Activated CD4-positive, alpha-beta T cell treated with anti-CD3 and anti-CD28 coated beads for 1 hour (primary cell): ENCODE measurements at places on chromosomes 16 and 17.

DNA sequence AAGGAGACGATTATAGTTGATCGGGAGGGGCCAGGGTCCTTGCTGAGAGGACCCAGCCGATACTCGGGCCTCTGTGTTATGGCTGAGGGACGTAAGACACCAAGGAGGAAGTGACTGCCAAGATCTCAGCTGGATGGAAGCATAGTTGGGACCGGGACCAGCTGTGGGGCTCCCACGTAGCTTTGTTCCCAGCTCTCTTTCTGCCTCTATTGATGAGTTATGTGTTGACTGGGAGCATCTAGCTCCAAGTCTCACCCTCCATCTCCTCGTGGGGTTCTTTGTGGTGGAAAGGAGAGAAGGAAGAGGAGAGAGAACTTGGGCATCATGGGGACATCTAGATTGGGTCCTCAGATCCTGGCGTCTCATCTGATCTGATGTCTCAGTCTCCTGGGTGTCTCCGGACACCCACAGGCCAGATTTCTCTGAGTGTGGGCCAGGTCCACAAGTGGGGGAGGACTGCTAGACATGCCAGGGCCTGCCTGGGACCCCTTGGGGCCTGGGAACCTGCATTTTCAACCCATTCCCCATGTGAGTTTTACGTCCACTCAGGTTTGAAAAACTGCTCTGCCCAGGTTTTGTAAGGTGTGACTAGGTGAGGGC is 1.0 kb downstream of the MGRN1 start:
- no peak for DNase-seq

- no peak for DNase-seq
Observed at GRCh38 chr17:41474863-41475262, 6.1 kb downstream of the KRT35 start.

- DNase-seq, result no peak
Observed at GRCh38 chr17:31067691-31068184, 27.0 kb upstream of the NF1 start.

DNA sequence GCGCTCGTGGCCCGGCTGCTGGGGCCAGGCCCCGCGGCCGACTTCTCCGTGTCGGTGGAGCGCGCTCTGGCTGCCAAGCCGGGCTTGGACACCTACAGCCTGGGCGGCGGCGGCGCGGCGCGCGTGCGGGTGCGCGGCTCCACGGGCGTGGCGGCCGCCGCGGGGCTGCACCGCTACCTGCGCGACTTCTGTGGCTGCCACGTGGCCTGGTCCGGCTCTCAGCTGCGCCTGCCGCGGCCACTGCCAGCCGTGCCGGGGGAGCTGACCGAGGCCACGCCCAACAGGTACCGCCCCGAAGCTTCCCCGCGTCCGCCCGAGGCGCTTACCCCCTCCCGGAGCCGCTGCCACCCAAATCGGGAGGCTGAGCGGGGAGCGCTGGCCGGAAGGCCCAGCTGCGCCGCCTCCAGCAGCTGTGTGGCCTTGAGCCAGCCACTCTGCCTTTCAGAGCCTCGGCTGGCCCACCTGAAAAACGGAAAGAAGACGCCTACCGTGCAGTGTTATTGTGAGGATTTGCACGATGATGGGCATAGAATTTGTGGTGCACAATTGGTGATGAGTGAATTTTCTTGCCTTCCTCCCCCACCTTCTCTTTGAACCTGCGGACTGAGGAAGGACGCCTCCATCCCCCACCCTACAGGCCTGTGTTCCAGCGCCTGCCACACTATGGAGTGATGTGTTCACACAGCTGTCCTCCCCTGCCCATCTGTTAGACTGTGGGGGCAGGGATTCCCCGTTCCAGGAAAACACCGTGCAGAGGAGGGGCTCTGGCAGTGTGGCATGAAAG is 523 bp downstream of the NAGLU start:
- peak; percentile 51 for DNase-seq

- DNase-seq, result no peak
Observed at GRCh38 chr16:13935408-13935807, 15.5 kb downstream of the ERCC4 start.

DNA sequence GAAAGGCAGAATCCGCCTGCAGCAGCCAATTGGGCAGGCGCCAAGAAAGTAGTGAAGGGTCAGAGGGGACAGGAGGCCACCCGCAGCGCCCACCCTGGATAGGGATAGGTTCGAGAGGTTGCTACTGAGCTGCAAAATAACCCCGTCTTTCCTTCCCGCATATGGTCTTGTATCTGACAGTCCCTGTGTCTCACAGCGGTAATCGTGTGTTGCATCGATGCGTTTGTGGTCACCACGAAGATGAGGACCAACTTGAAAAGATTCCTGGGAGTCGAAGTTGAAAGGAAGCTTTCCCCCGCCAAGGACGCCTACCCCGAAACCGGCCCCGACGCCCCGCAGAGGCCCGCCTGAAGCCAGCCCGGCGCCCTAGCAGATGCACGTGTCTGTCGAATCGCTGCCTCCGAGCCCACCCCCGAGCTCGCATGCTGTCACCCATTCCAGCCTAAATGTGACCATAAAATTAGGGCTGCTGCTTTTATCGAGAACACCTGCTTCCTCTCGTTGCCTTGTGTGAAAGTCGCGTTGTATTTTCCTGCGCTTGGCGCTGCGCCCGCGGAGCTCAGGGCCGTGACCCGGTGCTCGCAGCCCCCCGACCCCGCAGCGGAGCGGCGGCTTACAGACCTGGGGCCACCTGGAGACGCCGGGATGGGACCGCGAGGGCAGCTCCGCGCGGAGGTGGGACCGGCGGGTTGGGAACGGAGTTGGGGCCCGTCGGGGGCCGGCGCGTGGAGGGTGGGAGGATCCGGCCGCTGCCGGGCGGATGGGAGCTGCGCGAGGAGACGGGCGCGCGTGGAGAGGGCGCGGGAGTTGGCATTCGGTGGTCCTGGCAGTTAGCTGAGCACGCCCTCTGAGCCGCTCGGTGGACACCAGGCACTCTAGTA is at the start of gene CMTM2:
Gene CMTM2 (plus strand): TSS at position 813 of the 881 bp plus-strand sequence. CDS start 145 bp downstream, outside the sequence.
- DNase-seq, result no peak

DNA sequence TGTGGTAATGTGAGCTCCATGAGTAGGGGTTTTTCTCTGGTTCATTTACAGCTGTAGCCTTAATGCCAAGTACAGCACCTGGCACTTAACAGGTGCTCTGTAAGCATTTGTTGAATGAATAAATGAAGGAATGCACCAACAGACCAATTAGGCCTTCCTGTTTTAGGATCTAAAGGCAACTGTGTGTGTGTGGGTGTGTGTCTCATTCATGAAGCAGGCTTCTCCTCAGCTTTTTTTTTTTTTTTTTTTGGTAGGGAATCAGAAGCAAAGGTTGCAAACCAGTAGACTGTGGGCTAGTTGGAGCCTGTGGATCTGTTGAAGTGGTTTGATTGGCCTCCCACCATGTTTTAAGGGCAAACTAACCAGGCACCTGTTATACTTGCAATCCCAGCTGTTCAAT is 48.1 kb downstream of the HS3ST2 start:
- no peak for DNase-seq

DNA sequence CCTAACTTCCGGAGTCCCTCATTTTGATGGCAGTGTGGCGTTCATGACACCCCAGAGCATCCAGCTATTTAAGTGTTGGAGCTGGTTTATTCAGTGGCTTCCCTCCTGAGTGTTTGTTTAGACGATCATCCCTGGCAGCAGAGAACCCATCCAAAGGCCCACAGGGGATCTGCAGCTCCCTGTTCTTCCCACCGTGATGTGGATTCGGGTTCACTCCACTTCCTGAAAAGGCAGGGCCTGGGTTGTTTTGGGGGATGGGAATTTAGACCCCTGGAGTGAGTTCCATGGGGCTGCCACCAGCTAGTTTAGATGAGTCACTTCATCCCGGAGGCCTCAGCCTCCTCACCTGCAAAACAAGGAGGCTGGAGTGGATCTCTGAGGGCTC is 2.3 kb downstream of the KSR1 start:
- DNase-seq, result no peak

GRCh38 chr17:82752371-82753200 is 721 bp downstream of the TBCD start:
- no peak for DNase-seq

DNA sequence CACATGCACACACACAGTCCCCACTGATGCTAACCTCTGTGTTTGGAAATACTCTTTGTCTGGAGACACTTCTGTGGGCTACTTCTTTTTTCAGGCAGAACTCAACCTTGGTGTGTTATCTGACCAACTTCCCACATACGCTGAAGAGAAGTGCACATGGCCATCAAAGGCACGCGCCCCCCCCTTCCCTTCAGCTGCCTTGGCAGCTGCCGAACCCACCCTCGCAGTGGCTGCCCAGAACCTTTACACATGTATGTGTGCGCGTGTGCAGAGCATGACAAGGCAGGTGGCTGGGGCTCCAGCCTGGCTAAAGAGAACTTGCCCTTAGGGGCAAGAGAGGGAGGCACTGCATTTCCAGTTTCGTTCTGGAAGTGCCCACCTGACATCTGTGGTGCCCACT is 3.9 kb downstream of the RAPGEFL1 start:
- DNase-seq, result no peak

GRCh38 chr16:55943267-55943666 is 68.1 kb upstream of the CES5A start:
- DNase-seq, result no peak

DNA sequence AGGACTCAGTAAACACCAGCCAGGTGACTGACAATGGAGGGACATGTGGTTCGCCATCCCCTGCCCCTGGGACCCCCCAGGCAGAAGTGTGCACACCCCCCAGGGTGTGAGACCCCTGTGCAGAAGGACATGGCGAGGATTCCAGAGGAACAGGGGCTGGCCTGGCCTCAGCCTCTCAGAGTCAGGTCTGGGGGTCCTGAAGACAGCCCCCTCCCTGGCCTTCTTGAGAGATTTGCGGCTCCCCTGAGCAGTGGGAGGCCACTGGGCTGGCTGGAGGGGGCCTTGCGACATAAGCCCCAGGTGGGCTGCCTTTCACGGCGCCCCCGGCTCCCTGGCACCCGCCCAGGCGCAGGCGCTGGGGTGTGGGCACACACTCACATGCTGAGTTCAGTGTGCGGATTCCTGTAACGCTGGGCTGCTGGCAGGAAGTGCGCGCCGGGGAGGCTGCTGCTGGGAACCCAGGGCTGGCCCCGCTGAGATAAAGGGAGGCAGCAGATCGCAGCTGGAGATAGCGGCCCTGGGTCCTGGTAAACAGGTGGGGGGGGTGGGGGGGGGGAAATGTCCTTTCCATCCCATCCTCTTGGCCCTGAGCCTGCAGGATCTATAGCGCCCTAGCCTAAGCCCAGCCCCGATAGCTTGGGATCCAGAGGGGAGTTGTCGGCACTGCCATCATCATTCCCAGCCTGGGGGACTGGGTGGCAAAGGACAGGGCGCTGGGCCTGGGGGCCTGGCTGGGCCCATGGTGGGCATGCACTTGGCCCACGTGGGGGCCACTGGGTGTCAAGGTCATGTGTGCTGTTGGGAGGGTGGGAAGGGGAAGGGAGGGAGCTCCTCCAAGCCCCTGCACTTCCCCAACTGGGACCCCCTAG is 27.1 kb downstream of the TMEM235 start:
- peak; percentile 56 for DNase-seq

DNA sequence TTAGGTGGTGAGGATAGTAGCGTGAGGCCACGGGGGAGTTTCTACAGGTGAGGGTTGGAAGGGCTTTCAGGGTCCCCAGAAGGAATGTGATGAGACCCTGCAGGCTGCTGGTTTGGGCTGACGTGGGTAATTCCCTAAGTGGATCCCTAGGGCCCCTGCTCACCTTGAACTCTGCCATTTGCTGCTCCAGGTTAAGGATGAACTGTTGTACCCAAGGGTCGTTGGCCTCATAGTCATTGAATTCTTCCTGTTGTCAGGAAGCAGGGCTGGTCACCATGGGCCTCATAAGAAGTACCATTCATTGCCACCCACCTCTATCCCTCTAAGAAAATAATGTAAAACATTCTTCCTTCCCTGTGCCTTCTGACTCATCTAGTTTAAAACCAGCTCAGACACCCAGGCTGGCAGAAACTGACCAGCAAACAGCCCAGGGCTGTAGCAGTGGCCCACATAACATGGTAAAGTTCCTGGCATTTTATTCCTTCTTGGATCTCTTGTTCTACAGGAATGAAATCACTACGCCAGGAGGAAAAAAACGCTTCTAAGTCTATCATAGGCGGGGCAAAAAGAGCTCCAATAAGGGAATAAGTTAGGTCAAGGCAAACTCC is 27.6 kb downstream of the FCSK start:
- no peak for DNase-seq

- DNase-seq, result peak; percentile 23
Observed at GRCh38 chr17:1298606-1299005, 19.1 kb downstream of the TRARG1 start.

DNA sequence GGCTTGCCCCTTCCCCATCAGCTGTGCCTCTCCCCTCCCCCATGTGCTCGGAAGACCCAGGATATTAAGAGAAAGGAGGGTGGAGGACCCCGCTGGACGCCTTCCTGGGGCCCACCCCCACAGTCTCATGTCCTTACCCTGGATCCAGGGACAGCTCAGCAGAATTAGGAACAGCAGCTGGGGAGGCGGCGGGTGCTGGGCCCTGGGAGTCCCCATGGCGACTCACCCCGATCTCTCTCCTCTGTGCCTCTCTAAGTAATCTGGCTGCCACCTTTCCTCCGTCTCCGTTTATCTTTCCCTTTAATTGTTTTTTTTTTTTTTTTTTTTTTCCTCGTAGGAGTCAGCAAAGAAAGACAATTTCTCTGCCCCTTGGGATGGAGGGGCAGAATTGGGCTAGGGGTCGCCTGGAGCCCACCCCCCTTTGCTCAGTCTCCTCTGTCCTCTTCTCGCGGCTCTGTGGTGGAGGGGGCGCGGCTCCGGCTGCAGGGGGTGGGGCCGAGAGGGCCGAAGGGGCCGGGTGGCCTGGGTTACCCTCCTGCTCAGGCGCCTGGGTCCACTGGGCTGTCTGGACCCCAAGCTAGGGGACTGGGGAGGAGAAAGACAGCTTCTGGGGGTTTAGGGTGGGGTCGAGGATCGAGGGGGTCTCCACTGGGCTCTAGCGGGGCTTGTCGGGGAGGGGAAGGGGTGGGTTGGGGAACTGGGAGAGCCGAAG is 390 bp downstream of the SEZ6L2 start:
- no peak for DNase-seq

DNA sequence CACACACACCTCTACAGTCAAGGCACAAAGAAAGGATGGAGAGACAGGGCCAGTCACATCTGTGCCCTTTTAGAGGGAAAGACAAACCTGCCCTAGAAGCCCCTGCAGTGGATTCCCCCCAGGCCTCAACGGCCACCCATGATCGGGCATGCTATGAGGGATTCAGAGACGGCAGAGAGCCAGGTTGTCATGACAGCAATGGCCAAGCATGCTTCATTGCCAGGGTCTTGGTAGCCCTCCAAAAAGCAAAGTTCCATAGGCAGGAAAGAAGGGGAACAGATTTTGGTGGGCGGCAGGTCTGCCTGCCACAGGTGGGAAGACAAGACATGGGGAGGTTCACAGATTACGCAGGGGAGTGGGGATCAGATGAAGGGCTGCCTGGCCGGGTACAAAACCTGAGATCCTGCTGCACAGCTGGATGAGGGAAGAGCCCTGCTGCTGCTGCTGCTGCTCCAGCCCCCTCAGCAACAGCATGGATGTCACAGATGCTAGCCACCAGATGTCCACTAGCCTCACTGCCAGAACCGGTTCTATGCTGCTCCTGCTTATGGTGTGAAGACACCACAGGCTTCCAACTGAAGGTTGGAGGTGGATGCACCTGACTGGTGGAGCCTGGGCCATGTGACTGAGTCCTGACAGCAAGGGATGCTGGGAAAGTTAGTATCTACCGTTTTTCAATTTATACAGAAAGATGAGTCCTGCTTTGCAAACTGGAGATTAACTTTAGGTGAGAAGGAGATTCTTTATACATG is 17.8 kb downstream of the ACTG1 start:
- no peak for DNase-seq

- DNase-seq, result no peak
Observed at GRCh38 chr16:89007371-89008249, 30.6 kb upstream of the CBFA2T3 start.
